ENCODE measurements at places on chromosomes 11 and 22. TPM values are rescaled to one million over a fixed set of nuclear protein-coding genes. Genes with fewer than 3 reads are reported as not detected.

SYT8 gene
- polyA plus RNA-seq = not detected

KCNK4 gene
- polyA plus RNA-seq = not detected

NCR3LG1 gene
- 5.2 TPM for polyA plus RNA-seq

MARK2 gene
- 12.3 TPM for polyA plus RNA-seq

LDHAL6A gene
- not detected for polyA plus RNA-seq

ABTB2 gene
- 1.0 TPM for polyA plus RNA-seq

SEZ6L gene
- polyA plus RNA-seq = not detected

IL17REL gene
- not detected for polyA plus RNA-seq

P2RX6 gene
- polyA plus RNA-seq = 0.84 TPM

DGCR8 gene
- 18.8 TPM for polyA plus RNA-seq

FAM83F gene
- polyA plus RNA-seq = 0.01 TPM

GRK2 gene
- polyA plus RNA-seq = 20.1 TPM

MS4A14 gene
- polyA plus RNA-seq = not detected

OR51I1 gene
- polyA plus RNA-seq = not detected

GRCh38 chr11:78676026-78676557 is 101.4 kb upstream of the NARS2 start:
- no peak for DNase-seq

DNA sequence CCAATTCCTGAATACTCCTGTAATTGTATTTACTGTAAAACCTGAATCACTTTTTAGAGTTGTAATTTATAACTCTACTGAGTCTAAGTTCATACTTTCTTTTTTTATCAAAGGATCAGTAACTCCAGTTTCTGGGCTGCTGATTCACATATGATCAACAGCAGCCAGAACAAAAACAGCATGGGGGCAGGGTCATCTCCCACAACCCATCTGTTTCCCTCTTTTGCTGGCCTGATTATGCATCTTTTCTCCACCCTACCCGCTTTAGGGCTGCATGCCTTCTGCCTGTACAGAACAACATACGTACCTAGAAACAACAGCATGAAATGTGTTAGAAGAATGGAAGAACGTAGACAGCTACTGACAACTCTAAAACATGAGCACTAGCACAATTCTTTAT is 76.0 kb downstream of the MRTFA start:
- DNase-seq = peak; percentile 38

DNA sequence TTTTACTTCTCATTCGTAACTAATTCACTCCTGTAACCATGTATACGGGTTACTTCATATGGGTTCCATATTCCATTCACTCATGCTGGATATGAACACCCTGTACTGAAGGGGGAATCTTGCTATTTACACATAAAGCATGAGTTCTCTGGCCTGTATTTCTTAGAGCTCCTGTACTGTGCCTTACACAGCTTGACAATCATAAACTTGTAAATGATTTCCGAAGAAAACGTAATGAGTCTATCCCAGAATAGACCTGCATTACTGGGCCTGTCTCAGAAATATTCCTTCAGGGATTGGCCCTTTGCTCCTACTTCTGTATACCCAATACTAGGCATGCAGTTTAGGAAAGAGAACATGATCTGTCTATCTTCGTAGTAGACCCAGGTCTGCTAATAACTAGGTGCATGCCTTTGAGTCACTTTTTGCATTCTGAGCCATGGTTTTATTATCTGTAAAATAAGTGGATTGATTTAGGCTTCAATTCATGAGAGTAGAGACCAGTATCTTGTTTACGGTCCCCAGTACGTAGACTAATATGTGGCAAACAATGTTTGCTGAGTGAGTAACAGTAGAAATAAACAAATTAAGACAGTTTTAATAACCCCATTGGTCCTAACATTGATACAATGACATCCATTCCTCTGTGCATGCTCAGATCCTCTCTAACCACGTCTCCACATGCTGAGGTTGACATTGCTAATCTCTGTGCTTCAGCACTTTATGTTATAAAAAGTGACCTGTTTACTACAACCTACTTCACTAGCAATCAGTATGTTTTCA is 1.2 kb downstream of the CCDC34 start:
- no peak for DNase-seq

DNA sequence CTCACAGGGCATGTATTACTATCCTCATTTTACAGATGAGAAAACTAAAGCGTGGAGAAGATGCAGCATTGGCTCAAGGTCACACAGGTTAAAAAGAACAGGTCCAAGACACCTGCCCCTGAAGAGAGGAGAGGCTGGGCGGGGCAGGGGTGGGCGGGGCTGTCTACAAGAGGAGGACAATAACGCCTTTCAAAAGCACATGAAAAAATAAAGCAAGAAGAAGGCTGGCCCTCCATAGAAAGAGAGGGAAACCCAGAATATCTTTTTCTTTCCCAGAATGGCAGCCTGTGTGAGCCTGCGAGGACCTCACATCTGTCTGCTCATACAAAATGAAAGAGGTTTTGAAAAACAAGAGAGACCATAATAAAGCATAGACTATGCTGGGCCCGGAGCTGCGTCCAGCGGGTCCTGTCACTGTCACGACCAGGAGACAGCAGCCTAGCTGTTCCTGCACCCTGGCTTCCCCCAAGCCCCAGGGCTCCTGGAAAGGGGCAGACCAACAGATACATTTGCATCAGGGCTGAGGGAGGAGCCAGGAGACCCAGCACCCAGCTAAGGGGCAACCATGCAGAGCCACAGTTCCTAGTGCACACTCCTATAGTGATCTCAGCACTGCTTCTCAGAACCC is 61.6 kb downstream of the DSCAML1 start:
- DNase-seq = no peak

DNA sequence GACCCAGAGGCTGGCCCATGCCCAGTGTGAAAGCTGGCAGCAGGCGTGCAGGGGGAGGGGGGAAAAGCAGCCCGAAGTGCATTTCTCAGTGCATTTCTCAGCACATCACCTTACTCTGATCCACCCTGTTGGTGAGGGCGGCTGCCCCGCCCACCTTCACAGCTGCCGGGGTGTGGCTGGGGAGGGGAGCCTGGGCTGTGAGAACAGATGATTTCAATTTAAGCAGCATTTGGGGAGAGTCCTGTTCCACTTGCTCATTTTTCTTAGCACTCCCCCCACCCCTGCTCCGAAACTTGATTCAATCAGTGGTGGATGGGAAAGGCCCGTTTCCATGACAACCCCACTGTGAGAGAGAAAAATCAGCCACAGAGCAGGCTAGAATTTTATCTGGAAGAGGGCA is 84.8 kb downstream of the SNX19 start:
- DNase-seq = peak; percentile 32

DNA sequence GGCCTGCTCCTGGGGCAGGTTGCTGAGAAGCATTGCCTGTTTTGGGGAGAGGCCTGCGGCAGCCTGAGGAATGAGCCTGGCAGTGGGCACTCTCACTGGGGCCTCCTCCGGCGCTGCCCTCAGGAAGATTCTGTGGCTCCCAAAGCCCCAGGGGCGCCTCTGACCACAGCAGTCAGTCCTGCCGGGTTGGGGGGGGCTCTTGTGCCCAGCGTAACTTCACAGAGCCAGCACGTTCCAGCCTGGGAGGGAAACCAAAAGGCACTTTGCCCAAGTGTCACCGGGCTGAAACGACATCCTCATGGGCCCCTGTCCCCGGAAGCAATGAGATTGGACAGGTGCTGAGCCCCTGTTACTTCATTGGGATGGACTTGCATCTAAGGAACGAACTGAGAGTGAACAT is 4.3 kb upstream of the LRP5 start:
- no peak for DNase-seq

- DNase-seq = no peak
These were observed 310.3 kb downstream of the NXPE2 start for GRCh38 chr11:114988644-114989043.

- no peak for DNase-seq
These were observed 872.2 kb downstream of the NTM start for GRCh38 chr11:132242632-132243031.

- peak; percentile 93 for DNase-seq
These were observed 384.5 kb downstream of the AASDHPPT start for GRCh38 chr11:106461839-106462545.

GRCh38 chr22:32534252-32535235 is 59.9 kb downstream of the FBXO7 start:
- DNase-seq = no peak

DNA sequence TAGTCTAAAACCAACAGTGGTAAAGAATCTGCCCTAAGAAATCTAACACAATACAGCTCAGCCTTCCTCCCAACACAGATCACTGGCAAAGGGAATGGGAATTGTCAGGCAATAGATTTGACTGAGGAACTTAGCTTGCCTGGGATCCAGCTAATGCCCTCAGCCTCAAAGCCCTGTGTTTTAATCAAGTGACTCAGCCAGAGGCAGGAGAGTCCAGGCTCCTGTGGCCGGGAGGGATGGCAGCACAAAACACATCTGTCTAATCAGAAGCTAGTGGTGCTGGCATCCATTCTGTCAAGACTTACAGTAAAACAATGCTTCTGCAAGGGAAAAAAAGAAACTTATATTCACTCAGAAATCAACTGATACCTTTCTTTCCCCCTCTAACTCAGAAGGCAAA is 5.6 kb downstream of the SYTL2 start:
- peak; percentile 46 for DNase-seq

GRCh38 chr22:35024364-35024692 is 41.6 kb upstream of the ISX start:
- no peak for DNase-seq

DNA sequence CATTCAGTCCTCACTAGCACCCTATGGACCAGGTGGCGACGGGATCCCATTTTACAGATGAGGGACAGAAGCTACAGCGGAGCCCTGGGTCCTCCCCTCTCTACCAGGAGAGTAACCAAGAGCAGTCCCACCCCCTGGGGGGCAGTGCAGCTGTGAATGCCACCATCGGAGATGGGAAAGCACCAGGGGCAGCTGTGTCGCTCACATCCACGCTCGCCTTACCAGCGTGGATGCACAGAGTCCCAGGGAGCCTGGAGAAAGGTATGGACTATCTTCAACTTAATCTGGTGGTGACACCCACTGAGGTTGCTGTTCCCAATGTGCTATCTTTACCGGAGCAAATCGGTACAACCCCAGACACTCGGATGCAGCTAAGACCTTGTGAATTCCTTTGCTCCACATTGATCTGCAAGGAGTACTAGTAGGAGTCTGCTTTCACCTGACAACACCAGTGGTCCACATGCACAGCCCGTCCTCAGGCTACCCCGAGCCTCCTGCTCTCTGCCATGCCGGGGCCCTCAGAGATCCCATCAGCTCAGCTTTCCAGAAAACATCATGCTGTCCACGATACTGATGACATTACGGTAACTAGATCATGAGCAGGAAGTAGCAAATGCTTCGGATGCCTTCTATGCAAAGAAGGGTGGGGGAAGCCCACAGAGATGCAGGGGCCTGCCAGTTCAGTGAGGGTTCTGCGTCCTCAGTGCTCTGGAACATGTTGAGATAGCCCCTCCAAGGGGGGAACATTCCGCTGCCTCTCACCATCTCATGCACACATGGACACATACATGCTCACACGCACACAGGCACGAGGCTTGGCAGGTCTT is 126.0 kb downstream of the CTTN start:
- DNase-seq = peak; percentile 55

GRCh38 chr11:112296044-112296443 is 35.4 kb upstream of the PLET1 start:
- no peak for DNase-seq

GRCh38 chr11:70333261-70333660 is 62.8 kb downstream of the PPFIA1 start:
- DNase-seq = peak; percentile 92

DNA sequence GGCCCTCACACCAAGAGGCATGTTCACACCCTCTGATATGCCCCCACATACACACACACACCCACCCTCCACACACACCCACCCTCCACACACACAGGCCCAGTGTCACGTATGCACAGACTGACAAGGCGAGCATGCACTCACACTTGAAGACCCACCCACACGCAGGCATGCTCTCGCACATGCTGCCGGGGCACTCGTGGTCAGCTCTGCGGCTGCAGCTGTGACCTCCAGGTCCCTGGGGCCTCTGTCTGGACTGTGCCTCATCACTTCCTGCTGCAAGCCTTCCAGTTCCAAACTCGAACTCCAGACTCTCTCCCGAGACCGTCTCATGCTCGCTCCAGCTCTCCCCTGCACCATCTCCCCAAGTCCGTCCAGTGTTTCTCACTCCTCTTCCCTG is 9.5 kb downstream of the DCHS1 start:
- DNase-seq = peak; percentile 73

DNA sequence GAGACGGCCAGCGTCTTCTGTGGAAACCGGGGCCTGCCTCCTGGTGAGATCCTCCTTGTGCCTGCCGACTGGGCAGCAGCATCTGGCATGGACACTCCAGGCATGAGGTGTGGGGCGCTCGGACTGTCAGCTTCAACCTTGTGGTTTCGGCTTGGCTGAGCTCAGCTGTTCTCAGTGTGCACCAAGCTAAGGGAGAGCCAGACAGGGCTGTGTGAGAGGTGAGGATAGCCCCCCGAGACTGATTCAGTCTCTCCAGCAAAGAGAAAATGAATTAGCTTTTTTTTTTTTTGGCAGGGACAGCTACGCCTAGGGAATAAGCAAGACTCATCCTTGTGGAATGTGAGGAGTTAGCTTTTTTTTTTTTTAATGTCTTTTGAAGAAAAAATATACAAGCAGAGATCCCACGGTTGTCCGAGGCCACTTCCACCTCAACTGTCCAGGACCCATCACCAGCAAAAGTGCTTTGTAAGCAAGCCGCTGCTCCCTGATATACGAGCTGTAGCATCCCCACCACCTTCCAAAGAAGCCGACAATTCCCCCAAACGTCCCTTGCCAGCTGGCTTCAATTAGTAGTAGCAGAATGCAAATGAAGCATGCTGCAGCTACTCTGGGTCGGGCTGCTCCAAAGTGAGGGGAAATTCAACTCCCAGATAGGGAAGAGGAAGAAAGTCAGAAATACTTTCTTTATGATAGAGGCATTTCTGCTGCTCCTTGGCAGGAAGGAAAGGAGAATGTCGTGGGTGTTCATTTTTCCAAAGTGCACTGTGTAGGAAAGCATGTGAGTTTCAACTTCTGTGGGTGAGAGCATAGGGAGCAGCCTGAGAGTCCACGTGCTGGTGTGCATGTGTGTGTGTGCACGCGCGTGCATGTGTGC is 9.7 kb upstream of the THY1 start:
- DNase-seq = peak; percentile 93

GRCh38 chr11:10942620-10943019 is 84.8 kb upstream of the ZBED5 start:
- DNase-seq = no peak

GRCh38 chr22:20219667-20220628 is 48.2 kb downstream of the RTN4R start:
- no peak for DNase-seq

- DNase-seq = no peak
These were observed 33.6 kb downstream of the NEU3 start for GRCh38 chr11:75022296-75022695.

- no peak for DNase-seq
These were observed 39.4 kb downstream of the TRMU start for GRCh38 chr22:46374663-46375474.

GRCh38 chr22:37260901-37261336 is 16.9 kb upstream of the RAC2 start:
- peak; percentile 40 for DNase-seq

DNA sequence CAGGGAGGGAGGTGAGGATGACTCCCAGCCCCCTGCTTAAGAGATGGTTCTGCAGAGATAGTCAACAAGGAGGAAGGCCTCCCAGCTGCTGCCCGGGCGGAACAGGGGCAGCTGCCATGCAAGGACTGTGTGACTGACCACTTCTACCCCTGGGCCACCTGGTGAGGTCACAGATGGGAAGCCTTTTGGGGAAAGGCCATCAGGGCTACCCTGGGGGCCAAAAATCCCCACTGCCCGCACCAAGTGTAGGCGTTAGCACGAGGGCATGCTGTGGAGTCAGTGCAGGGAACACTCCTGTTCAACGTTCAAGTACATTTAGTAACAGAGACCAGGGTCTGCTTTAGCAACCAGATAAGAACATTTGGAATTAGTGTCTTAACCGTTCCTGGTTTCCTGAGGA is 372.9 kb downstream of the BRD1 start:
- no peak for DNase-seq

GRCh38 chr11:114400915-114401223 is 403 bp downstream of the RBM7 start:
- DNase-seq = no peak
